ENCODE measurements at places on chromosomes 11 and 22.
A peak's percentile ranks its signal among the peaks of the same experiment; 100 is the strongest.

DNA sequence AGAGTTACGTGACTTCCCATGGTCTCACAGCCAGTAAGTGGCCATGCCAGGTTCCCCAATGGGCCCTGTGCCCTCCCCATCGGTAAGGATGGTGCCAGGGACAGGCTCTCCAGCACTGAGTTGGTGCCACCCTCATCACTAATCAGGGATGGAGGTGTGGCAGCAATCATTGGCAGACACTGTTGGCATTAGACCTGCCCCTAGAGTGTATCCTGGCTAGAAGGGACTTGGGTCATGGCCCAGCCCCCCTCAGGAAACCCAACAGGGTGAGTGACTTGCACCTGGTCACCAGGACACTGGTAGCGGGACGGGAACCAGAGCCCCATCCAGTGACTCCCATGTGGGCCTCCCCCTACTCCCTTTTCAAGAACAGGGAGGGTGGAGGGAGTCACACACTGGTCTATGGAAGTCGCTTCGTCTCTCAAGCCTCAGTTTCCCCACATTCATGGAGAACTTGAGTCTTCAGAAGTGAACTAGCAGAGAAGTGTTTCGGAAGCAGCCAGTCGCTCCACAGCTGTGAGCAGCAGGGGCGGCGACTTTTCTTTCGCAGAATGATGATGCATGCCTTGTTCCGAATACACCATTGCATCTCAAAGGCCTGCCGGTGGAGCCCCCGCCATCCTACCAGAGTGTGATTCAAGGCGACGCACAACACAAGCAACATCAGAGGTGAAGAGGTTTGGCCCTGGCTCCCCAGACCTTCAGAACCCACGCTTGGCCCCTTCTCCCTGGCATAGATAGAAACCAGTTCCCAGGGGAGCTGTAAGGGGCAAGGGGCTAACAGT is 12.9 kb downstream of the MS4A10 start:
- no peak for DNase-seq

- peak; percentile 69 for DNase-seq
These were observed 4.4 kb upstream of the TPCN2 start for GRCh38 chr11:69044111-69045013.

- DNase-seq = no peak
These were observed 278.4 kb upstream of the PDGFD start for GRCh38 chr11:104442321-104442720.

- DNase-seq = no peak
These were observed 33.6 kb downstream of the SYN3 start for GRCh38 chr22:33024626-33025025.
